GM23338 (cell line): ENCODE measurements at places on chromosomes 16 and 17.

DNA sequence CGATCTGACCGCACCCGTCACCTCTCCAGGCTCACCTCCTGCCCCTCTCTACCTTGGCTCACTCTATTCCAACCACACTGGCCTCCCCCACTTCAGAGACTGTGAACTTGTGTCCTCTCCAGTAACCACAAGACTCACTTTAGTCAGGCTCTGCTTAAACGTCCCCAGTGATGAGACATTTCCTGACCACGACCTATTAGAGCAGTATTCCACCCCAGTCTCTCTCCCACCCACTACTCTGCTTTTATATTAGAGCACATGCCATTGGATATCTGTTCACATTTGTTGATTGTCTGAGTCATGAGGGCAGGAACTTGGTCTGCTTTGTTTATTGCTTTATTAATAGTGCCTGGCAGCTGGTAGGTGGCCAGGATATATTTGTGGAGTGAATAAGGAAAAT, 20.1 kb downstream of the COX11 start:
- no peak overlapping the region for H3K27ac ChIP-seq
- peaks cover 24% of the 10 kb centered on the region for H3K36me3 ChIP-seq
- H3K4me3 ChIP-seq: no peak overlapping the region
- H3K4me1 ChIP-seq: no peaks in the 10 kb centered on the region
- H3K27me3 ChIP-seq: no peaks in the 10 kb centered on the region
- DNase-seq: no peak

GRCh38 chr17:48231995-48232959, 124.7 kb downstream of the SNX11 start:
- H3K27ac ChIP-seq: no peak overlapping the region
- no peak overlapping the region for H3K4me3 ChIP-seq
- H3K36me3 ChIP-seq: no peaks in the 10 kb centered on the region
- no peaks in the 10 kb centered on the region; the same call in 1 of the 2 replicates for H3K27me3 ChIP-seq
- DNase-seq: no peak

GRCh38 chr16:68077866-68078700, 7.1 kb upstream of the NFATC3 start:
- H3K4me3 ChIP-seq: no peak overlapping the region
- H3K27ac ChIP-seq: no peak overlapping the region
- H3K27me3 ChIP-seq: no peaks in the 10 kb centered on the region
- peaks cover 2% of the 10 kb centered on the region; the same call in 1 of the 2 replicates for H3K4me1 ChIP-seq
- H3K36me3 ChIP-seq: 0 out of 2 replicates have a peak, but pooled peaks cover 3% of the 10 kb centered on the region

DNA sequence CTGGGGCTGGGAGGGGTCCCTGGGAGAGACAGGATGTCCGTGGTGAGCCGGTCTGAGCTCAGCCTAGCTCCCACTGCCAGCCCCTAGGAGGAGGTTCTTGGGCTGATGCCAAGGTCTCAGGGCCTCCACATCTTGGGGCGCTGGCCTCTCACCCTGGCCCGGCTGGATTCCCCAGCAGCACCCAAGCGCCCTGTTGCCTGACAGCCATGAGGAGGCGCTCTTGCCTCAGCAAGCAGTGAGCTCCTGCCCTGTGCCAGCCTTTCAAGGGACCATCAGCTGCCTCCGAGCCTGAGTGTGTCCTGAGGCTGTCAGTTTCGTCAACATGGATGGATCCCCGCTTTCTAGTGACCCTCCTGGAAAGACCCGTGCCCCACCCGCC, 234.9 kb upstream of the CIBAR2 start:
- H3K36me3 ChIP-seq: no peaks in the 10 kb centered on the region
- no peak overlapping the region for H3K4me3 ChIP-seq
- H3K4me1 ChIP-seq: no peaks in the 10 kb centered on the region; the same call in none of the 2 replicates
- H3K27me3 ChIP-seq: no peaks in the 10 kb centered on the region

- no peaks in the 10 kb centered on the region for H3K36me3 ChIP-seq
- no peaks in the 10 kb centered on the region for H3K4me1 ChIP-seq
- no peak overlapping the region for H3K4me3 ChIP-seq
- no peaks in the 10 kb centered on the region for H3K27me3 ChIP-seq
- no peak for DNase-seq
Measured at GRCh38 chr16:61382435-61382834, 653.8 kb downstream of the CDH8 start.

GRCh38 chr16:143456-143855, 5.0 kb upstream of the NPRL3 start:
- H3K27me3 ChIP-seq: no peaks in the 10 kb centered on the region
- H3K27ac ChIP-seq: no peak overlapping the region
- H3K4me1 ChIP-seq: no peaks in the 10 kb centered on the region
- no peak overlapping the region for H3K4me3 ChIP-seq
- DNase-seq: no peak
- H3K36me3 ChIP-seq: no peaks in the 10 kb centered on the region
